Activated CD4-positive, alpha-beta T cell treated with anti-CD3 and anti-CD28 coated beads, Interleukin-2, Interleukin-4, amounts not matched to agents 100 ng/mL and 50 ng/mL, durations not matched to agents 16 hours and 8 hours (primary cell): ENCODE measurements at places on chromosomes 7 and 10.
A peak's percentile ranks its signal among the peaks of the same experiment; 100 is the strongest.

DNA sequence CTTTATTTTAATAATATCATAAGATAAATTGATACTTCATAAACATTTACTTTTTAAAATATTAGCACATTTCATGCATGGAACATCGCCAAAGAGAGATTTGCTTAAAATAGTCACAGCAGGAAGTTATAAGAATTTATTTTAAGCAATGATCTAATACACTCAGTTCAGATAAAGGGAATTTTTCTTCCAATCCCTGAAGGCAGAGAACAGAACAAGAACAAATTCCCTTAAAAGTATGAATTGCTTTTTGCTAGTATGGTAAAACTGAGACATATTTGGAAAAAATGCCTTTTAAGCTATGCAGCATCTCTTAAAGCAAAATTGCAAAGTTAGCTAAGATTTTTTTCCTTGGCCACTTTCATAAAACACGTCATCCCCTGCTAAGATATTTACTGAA is 91.0 kb downstream of the SEMA3D start:
- DNase-seq: no peak

- DNase-seq: no peak
Observed at GRCh38 chr7:66157060-66157459, 42.4 kb downstream of the CRCP start.

GRCh38 chr7:24319209-24319608 is 35.2 kb downstream of the NPY start:
- DNase-seq: no peak

GRCh38 chr7:46949270-46949931 is 632.5 kb downstream of the TNS3 start:
- DNase-seq: no peak

DNA sequence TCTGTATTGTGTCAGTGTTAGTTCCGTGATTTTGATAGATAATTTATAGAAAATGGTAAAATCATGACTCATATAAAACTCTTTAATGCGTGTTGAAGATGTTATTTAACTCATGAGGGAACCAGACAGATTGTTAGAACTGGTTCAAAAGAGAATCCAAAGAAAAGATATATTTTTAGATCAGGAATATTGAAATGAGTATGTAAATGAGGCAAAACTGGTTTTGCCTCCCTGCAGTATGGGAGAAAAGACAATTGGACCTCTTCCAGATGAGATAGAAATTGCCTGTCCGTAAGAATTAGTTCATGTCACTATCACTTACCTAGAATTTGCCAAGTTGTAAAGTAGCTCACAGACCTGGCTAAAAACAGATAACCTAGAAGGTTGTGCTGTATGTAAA is 17.6 kb downstream of the CDC123 start:
- no peak for DNase-seq

GRCh38 chr10:70542565-70542938 is 60.0 kb downstream of the PRF1 start:
- DNase-seq: no peak

- DNase-seq: no peak
Observed at GRCh38 chr10:18203471-18203870, 63.2 kb downstream of the CACNB2 start.

DNA sequence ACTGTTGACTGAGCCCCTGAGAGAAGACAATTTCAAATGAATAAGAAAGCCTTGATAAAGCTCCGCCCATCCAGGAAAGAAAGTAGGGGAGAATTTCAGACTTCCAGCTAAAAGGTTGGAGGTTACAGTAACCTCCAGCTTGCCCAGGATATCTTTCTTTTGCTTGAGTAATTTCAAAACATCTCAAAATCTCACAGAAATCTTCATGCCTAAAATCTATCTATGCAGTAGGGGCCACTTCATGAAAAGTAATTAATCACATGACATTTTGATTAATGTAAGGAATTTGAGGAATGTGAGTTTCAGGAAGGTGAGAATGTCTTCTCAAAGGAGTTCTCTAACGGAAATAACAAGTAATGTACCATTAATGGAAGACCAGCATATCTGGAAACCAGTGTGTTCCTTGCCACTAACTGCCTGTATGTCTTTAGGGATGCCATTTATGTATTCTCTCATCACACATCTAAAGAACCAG is 24.2 kb downstream of the TRIL start:
- DNase-seq: no peak

DNA sequence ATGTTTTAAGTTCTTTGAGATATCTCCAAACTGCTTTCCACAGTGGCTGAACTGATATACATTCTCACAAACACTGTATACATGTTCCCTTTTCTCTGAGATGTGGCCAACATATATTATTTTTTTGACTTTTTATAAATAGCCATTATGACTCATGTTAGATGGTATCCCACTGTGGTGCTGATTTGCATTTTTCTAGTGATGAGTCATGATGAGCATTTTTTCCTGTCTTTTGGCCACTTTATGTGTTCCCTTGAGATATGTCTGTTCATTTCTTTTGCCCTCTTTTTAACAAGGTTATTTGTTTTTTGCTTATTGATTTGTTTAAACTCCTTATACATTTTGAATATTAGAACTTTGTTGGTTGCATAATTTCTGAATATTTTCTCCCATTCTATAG is 1055.1 kb downstream of the NXPH1 start:
- no peak for DNase-seq

DNA sequence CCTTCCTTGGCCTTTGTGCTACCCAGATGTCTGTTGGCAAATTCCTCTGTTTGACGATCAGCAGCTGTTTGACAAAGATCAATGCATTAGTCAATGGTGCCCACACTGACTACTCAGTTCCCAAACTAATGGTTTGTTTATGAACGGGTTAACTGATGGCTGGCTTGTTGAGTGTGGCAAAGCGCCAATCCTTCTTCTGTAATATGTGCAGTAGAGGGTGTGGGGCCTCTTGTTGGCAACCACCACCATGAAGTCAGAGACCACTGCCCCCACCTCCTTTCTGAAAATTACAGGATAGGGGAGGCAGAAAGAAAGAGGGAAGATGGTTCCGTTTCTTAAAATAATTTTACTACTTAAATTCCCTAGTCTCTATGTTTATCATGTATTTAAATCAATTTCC is 2.6 kb upstream of the PLCE1 start:
- DNase-seq: no peak

- no peak for DNase-seq
Observed at GRCh38 chr7:157271991-157272324, 64.8 kb upstream of the DNAJB6 start.

DNA sequence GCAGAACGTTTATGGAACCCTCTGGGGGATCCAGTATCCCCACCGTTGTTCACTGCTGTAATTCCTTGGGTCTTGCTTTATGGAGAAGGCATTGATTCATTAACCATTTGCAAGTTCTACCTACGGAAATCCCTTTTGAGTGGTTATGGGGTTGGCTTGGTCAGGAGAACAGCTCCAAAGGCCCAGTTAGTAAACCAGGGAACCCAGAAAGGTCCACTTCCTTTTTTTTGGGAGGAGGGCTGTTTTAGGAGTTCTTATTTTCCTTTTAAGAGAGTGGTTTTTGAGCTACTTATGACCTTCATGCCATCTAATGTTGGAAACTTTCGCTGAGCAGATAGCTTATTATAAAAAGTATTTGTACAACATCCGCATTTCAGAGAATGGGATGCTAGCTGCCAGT is 1.3 kb downstream of the POR start:
- DNase-seq: no peak

DNA sequence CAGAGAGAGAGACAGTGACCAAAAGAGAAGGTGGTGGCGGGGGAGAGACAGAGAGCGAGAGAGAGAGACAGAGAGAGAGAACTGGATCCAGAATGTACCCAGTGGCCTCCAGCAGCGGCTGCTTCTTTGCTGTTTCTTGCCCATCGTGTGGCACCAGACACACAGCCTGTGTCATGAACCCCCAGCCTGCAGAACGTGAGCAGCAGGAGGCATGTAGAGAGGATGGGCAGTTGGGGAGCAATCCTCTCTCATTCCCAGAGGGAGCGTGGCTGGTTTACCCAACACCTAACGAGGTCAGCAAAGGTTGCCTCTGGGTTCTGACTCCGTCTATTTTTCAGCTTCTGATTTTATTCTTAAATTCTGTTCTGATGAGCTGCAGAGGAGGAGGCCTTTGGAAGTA is 168.1 kb downstream of the ADARB2 start:
- DNase-seq: no peak

- no peak for DNase-seq
Observed at GRCh38 chr7:48052748-48053147, 17.4 kb downstream of the C7orf57 start.

DNA sequence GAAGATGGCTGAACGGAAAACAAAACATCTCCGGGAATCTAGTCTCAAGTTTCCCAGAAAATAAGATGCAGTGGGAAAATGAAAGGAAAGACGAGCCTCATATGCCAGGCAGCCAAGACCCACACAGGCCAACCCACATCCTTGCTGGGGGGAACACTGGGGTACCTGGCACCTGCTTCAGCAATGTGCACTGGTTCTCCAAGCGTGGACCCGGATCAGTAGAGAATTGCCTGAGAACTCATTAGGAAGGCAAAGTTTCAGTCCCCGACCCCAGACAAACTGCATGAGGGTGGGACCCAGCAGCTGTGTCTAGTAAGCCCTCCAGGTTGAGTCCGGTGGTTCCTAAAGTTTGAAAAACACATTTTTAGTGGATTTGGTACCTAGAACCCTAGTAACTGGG is 18.4 kb downstream of the FAM53B start:
- no peak for DNase-seq

DNA sequence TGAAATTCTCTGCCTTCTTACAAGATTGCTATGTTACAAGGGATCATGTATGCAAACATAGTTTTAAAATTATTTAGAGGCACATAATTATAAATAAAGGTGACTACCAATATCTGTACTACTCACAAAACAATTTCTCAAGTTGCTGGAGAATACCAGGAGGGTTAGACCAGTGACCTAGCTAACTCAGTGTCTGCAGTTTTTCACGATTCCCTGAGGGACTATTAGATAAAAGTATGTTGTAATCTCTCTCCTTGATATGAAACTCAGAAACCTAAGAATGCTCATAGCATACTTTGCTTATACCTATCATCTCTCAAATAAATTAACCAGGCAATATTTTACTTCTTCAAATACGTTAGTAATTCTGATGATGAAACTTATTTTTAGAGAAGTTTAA is 534.0 kb upstream of the ANKRD30A start:
- no peak for DNase-seq

- peak; percentile 31 for DNase-seq
Observed at GRCh38 chr10:60942788-60943315, 1.1 kb downstream of the RHOBTB1 start.

DNA sequence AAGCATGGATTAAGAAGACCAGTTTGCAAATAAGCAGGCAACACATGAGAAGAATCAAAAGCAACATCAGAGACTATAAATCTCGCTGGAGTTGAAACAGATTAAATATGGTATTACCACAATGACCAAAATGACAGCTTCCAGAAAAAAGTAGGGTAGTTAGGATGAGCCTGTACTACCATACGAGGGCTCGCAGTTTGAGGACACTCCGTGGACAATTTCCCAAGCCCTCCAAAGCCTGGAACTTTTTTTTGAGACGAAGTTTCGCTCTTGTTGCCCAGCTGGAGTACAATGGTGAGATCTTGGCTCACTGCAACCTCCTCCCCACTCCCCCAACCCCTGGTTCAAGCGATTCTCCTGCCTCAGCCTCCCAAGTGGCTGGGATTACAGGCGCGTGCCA is 1.0 kb downstream of the LRRC17 start:
- DNase-seq: no peak

- DNase-seq: no peak
Observed at GRCh38 chr7:77453531-77453930, 37.4 kb upstream of the GSAP start.

DNA sequence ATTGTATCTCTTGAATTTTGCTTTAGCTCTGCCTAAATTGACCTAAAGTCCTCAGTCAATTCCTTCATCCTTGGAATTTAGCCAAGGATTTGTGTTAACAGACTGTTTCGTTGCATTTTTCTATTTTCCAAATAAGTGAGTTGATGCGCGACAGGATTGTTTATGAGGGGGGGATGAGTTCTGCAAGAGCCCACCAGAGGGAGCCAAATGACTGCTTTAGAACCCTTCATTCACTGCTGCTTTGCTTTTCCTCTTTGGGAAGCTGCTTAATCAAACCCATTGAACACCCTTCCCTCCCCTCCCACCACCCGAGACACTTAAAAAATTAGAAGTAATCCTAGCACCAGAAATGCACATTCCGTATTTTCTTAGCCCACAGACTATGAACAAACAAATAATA is 33.7 kb upstream of the PTF1A start:
- DNase-seq: peak; percentile 50

DNA sequence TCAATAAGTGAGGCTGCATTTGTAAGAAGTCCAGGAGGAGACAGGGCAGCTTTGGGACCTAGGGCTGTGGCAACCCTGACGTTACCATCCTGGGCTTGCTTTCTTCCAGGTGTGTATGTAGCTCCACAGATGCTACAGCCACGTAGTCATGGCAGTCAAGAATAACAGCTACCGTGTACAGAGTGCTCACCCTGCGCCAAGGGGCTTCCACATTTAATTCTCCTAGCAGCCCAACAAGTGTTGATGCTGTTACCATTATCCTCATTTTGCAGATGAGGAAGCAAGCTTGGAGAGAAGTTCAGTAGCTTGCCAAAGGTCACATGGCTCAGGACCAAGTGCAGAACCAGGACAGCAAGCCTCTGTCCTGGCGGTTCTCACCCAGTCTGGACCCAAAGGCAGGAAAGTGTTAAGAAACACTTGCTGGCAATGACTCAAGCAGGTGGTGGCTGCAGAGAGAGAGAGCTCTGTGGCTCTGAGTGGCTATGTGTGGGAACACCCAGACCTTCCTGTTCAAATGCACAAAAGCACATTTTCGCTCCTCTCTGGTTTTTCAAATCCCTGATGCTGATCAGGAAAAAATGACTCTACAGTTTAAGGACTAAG is 89.8 kb downstream of the CREM start:
- DNase-seq: peak; percentile 50

- no peak for DNase-seq
Observed at GRCh38 chr7:134766779-134767519, 12.5 kb upstream of the CALD1 start.

DNA sequence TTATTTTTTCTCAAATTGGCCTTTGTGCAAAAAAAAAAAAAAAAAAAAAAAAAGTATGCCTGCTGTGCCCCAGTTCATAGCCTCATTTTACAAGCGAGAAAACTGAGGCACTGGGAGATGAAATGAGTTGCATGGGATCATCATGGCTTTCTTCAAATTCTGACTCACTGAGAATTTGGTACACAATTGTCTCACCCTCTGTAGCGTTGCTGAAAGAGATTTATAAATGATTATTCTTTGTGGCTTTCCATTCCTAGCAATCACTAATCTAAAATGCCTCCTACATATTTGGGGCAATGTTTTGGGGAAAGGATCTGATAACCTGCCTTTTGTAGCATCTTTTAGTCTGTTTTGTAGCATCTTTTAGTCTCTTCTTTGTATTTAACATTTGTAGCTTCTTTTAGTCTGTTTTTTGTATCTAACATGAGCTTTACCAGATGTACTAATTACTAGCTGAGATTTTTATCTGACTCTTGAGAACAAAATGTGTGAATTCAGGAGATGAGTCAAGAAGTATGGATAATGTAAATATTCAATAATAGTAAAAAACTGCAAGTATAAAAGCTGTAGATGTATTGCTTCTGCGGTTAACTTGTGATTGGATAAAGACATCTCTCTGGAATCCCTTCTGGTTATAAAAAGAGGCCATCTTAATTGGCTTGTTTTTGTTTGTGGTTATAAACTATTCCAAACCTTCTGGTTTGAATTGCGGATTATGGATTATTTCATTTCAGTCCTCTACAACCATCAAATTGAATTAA is 161.4 kb downstream of the ARID5B start:
- DNase-seq: peak; percentile 76
